ENCODE measurements at places on chromosomes 5 and 9. TPM values are rescaled to one million over a fixed set of nuclear protein-coding genes. Genes with fewer than 3 reads are reported as not detected.

The PLPP1 gene
- 29.0 TPM for total RNA-seq

The ITK gene
- total RNA-seq = not detected

The SH3RF2 gene
- total RNA-seq = 19.2 TPM

The CCNI2 gene
- 0.93 TPM for total RNA-seq

The PALM2AKAP2 gene
- 0.07 TPM for total RNA-seq

The ARHGEF28 gene
- 15.7 TPM for total RNA-seq

The CER1 gene
- not detected for total RNA-seq

The TMEM8B gene
- 5.7 TPM for total RNA-seq
